ENCODE measurements at places on chromosomes 12 and 14. TPM values are rescaled to one million over a fixed set of nuclear protein-coding genes. Genes with fewer than 3 reads are reported as not detected.
A peak's percentile ranks its signal among the peaks of the same experiment; 100 is the strongest.

- peaks cover 4% of the 10 kb centered on the region for H3K36me3 ChIP-seq
- peaks cover 4% of the 10 kb centered on the region for H3K4me1 ChIP-seq
- H3K27me3 ChIP-seq, result no peaks in the 10 kb centered on the region
- H3K4me3 ChIP-seq, result no peak overlapping the region
Measured at GRCh38 chr14:22991852-22992251, 9.5 kb upstream of the AJUBA start.

The SRRM4 gene
- total RNA-seq, result 0.06 TPM

DNA sequence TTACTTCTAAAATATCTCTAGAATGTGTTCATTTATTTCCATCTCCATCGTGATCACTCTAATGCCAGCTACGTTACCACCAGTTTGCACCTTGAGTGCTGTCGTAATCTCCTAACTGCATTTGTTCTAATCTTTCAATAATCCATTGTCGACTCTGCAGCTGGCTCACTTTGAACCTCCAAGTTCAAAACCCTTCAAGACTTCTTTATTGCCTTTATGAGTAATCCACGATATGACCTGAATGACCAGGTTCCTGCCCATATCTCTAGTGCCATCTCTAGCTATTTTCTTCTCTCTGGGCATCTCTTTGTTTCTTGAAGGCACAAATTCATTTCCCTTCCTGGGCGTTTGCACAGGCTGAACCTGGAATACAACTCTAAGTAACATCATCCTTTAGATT lies 76.7 kb downstream of the SRGAP1 start:
- peaks cover 24% of the 10 kb centered on the region for H3K4me1 ChIP-seq
- no peaks in the 10 kb centered on the region for H3K36me3 ChIP-seq
- no peak for DNase-seq

DNA sequence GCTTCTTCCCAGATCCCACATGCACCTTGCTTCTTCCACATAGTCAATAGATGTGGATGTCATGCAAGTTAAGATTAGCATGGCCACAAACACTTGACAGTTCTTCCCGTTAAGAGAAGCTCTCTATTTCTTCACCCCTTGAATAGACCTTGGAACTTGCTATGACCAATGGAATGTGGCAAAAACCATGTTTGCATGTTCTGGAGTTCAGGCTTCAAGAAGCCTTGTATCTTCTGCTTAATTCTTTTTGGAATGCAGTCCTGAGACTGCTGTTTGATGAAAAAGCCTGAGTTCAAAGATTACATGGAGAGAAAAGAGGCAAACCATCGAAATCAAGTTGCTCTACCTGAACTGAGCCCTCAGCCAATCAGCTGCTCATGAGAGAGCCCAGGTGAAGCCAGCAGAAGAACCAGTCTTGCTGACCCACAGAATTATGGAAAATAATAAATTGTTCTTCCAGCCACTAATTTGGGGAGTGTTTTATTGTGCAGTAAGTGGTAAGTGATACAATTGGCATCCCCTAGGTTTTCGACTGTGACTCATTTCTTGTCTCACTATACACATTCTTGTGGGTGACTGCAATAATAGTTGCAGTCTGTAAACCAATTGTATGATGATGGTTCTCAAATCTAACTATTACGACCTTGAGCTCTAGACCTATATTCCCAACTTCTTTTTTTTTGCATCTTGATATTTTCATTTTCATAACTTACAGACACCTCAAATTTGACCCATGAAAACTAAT lies 12.6 kb downstream of the RASSF9 start:
- no peak for DNase-seq
- no peak overlapping the region for H3K4me3 ChIP-seq
- H3K36me3 ChIP-seq, result no peaks in the 10 kb centered on the region
- no peaks in the 10 kb centered on the region for H3K27me3 ChIP-seq
- H3K4me1 ChIP-seq, result no peaks in the 10 kb centered on the region
- no peak overlapping the region for H3K27ac ChIP-seq

- no peak overlapping the region for H3K27ac ChIP-seq
- no peak for DNase-seq
- H3K4me3 ChIP-seq, result no peak overlapping the region
- H3K27me3 ChIP-seq, result no peaks in the 10 kb centered on the region
- H3K4me1 ChIP-seq, result no peaks in the 10 kb centered on the region
Measured at GRCh38 chr12:3759878-3760277, 7.0 kb upstream of the CRACR2A start.

DNA sequence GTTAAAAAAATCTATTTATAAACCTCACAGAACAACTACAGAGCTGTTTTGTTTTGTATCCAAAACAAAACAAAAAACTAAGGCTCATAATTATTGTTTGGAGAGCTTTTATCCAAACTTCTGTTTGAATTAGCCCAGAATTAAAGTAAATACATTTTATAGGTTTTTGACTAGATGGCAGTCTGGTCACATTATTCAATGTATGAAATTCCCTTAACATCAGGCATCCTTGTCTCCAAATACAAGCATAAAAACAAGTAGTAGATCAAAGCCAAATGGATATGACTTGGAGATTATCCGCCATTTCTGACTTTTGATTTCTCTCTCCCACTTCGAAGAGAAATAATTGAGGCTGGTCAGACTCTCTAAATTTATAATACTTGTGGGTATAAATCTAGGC lies 63.5 kb downstream of the SLC38A1 start:
- H3K27ac ChIP-seq, result no peak overlapping the region
- no peaks in the 10 kb centered on the region for H3K27me3 ChIP-seq
- DNase-seq, result no peak
- H3K36me3 ChIP-seq, result no peaks in the 10 kb centered on the region

The HCAR2 gene
- total RNA-seq, result not detected

The JAG2 gene
- total RNA-seq, result 26.1 TPM

DNA sequence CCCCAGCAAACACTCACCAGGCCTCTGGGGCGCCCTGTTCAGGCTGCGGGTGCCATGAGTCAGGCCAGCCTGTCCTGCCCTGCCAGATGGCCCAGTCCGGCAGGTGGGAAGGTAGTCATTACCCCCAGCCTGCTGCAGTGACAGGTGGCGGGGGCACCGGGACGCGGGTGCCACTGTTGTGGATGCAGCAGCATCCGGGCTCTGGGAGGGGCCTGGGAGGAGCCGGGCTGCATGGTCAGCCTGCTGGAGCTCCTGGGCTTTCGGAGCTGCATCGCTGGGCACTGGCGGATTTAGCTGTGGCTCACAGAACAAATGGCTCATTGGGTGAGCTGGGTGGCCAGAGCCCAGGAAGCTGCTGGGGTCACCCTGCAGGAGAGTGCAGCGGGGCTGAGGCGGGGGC lies 13.5 kb downstream of the CEP170B start:
- no peak overlapping the region for H3K4me3 ChIP-seq
- H3K27ac ChIP-seq, result no peak overlapping the region
- DNase-seq, result no peak
- H3K27me3 ChIP-seq, result no peaks in the 10 kb centered on the region
- H3K36me3 ChIP-seq, result peaks cover 2% of the 10 kb centered on the region

The ITGA7 gene
- 66.3 TPM for total RNA-seq

- H3K27ac ChIP-seq, result no peak overlapping the region
- H3K4me3 ChIP-seq, result no peak overlapping the region
- H3K4me1 ChIP-seq, result no peaks in the 10 kb centered on the region
- H3K36me3 ChIP-seq, result no peaks in the 10 kb centered on the region
- DNase-seq, result no peak
Measured at GRCh38 chr12:11592484-11592883, 57.0 kb upstream of the ETV6 start.

GRCh38 chr12:106150555-106150954 lies 11.8 kb upstream of the NUAK1 start:
- no peaks in the 10 kb centered on the region for H3K27me3 ChIP-seq
- H3K27ac ChIP-seq, result no peak overlapping the region
- DNase-seq, result no peak
- H3K4me3 ChIP-seq, result no peak overlapping the region

GRCh38 chr14:23120541-23121251 lies 1.6 kb upstream of the CEBPE start:
- H3K27ac ChIP-seq, result peak overlapping the region; percentile 56
- peak; percentile 95 for DNase-seq
- H3K27me3 ChIP-seq, result no peaks in the 10 kb centered on the region

The FSCB gene
- not detected for total RNA-seq

- no peak overlapping the region for H3K27ac ChIP-seq
- H3K4me1 ChIP-seq, result no peaks in the 10 kb centered on the region
- H3K4me3 ChIP-seq, result no peak overlapping the region
- H3K36me3 ChIP-seq, result no peaks in the 10 kb centered on the region
Measured at GRCh38 chr14:34488528-34488927, 26.5 kb upstream of the SPTSSA start.

DNA sequence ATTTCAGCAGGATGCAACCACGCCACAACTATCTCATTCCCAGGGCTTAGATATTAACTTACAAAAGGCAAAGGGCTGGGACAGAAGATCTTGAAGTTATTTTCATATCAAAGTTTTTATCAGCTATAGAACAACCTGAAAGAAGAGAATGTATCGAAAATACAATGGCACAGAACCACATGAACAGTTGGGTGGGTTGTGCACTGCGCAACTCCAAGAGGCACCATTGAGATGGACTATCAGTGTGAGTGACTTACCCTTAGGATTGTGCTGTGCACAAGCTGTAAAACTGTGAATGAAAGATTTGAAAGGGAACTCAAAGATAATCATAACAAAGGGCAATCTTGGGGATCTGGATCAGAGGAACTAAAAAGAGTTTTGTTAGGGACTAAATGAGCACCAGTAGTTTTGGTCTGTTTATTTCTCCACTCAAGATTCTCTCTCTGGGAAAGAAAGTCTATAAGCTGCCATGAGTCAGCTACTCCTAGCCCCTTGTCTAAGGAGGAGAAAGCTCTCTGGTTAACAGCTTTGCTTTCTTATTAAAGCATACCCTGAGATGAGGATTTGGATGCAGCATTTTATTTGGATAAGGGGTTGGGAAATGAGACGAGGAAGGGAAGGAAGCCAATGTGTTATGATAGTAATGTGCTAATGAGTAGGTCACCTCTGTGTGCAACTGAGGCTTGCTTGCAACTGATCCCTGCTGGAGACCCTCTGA lies 62.2 kb downstream of the TBX5 start:
- no peak overlapping the region for H3K27ac ChIP-seq
- no peak for DNase-seq
- H3K4me3 ChIP-seq, result no peak overlapping the region
- H3K36me3 ChIP-seq, result no peaks in the 10 kb centered on the region
- no peaks in the 10 kb centered on the region for H3K27me3 ChIP-seq

DNA sequence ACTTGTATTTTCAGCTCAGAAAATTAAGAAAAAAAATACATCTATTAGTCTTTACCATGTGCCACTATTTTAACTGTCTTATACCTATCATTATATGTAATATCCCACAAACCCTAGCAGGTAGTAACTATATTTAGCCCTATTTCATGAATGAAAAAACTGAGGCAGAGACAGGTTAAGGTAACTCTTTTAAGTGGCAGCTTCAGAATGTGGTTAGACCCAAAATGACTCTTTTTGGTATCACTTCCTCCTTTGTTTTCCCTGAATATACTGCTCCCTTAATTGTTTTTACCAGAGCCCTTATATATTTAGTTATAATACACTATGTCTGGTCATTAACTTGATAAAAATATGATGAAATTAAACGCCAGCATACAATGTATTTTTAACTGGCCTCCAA lies 235.6 kb upstream of the RPL10L start:
- H3K36me3 ChIP-seq, result no peaks in the 10 kb centered on the region
- no peaks in the 10 kb centered on the region for H3K4me1 ChIP-seq
- DNase-seq, result no peak
- no peak overlapping the region for H3K27ac ChIP-seq
- no peaks in the 10 kb centered on the region for H3K27me3 ChIP-seq

GRCh38 chr14:33793398-33794110 lies 157.3 kb downstream of the EGLN3 start:
- H3K4me1 ChIP-seq, result peaks cover 3% of the 10 kb centered on the region
- H3K4me3 ChIP-seq, result peak overlapping the region; percentile 57
- no peaks in the 10 kb centered on the region for H3K36me3 ChIP-seq
- no peak overlapping the region for H3K27ac ChIP-seq

- H3K4me1 ChIP-seq, result no peaks in the 10 kb centered on the region
- H3K4me3 ChIP-seq, result no peak overlapping the region
- no peaks in the 10 kb centered on the region for H3K27me3 ChIP-seq
- no peaks in the 10 kb centered on the region for H3K36me3 ChIP-seq
- DNase-seq, result no peak
Measured at GRCh38 chr12:25797949-25798348, 160.5 kb upstream of the RASSF8 start.

GRCh38 chr14:75381642-75382041 lies 46.2 kb upstream of the JDP2 start:
- H3K4me1 ChIP-seq, result no peaks in the 10 kb centered on the region
- H3K27ac ChIP-seq, result no peak overlapping the region
- H3K27me3 ChIP-seq, result no peaks in the 10 kb centered on the region
- H3K36me3 ChIP-seq, result no peaks in the 10 kb centered on the region
- no peak for DNase-seq

The GALNT16 gene
- total RNA-seq, result 13.1 TPM

- H3K4me3 ChIP-seq, result no peak overlapping the region
- H3K4me1 ChIP-seq, result no peaks in the 10 kb centered on the region
- H3K36me3 ChIP-seq, result no peaks in the 10 kb centered on the region
- no peaks in the 10 kb centered on the region for H3K27me3 ChIP-seq
Measured at GRCh38 chr12:31019976-31020375, 53.7 kb upstream of the DDX11 start.

- H3K27me3 ChIP-seq, result no peaks in the 10 kb centered on the region
- H3K4me3 ChIP-seq, result no peak overlapping the region
- no peaks in the 10 kb centered on the region for H3K4me1 ChIP-seq
- no peak overlapping the region for H3K27ac ChIP-seq
- no peak for DNase-seq
- H3K36me3 ChIP-seq, result no peaks in the 10 kb centered on the region
Measured at GRCh38 chr12:9264546-9264945, 56.4 kb upstream of the PZP start.

GRCh38 chr12:48022676-48023385 lies 18.6 kb upstream of the COL2A1 start:
- H3K36me3 ChIP-seq, result no peaks in the 10 kb centered on the region
- no peak overlapping the region for H3K4me3 ChIP-seq
- no peak for DNase-seq
- no peaks in the 10 kb centered on the region for H3K27me3 ChIP-seq
- no peaks in the 10 kb centered on the region for H3K4me1 ChIP-seq

GRCh38 chr12:124653169-124653931 lies 85.9 kb upstream of the NCOR2 start:
- peaks cover 2% of the 10 kb centered on the region for H3K4me1 ChIP-seq
- DNase-seq, result no peak
- no peak overlapping the region for H3K27ac ChIP-seq
- H3K4me3 ChIP-seq, result no peak overlapping the region
- H3K27me3 ChIP-seq, result no peaks in the 10 kb centered on the region

GRCh38 chr12:65334521-65334920 lies 56.0 kb downstream of the MSRB3 start:
- no peak for DNase-seq
- no peaks in the 10 kb centered on the region for H3K36me3 ChIP-seq
- H3K27ac ChIP-seq, result no peak overlapping the region
- peaks cover 8% of the 10 kb centered on the region for H3K4me1 ChIP-seq

- H3K36me3 ChIP-seq, result no peaks in the 10 kb centered on the region
- H3K4me3 ChIP-seq, result no peak overlapping the region
- peak; percentile 16 for DNase-seq
- no peak overlapping the region for H3K27ac ChIP-seq
- no peaks in the 10 kb centered on the region for H3K4me1 ChIP-seq
- no peaks in the 10 kb centered on the region for H3K27me3 ChIP-seq
Measured at GRCh38 chr12:24441458-24441857, 492.0 kb upstream of the SOX5 start.

The CHD8 gene
- total RNA-seq, result 77.4 TPM

GRCh38 chr14:33280646-33281045 lies 342.0 kb downstream of the NPAS3 start:
- H3K4me1 ChIP-seq, result no peaks in the 10 kb centered on the region
- DNase-seq, result no peak
- H3K27me3 ChIP-seq, result no peaks in the 10 kb centered on the region
- no peak overlapping the region for H3K4me3 ChIP-seq

Data from kidney (tissue), 22 donors.